Activated CD8-positive, alpha-beta memory T cell treated with anti-CD3 and anti-CD28 coated beads for 48 hours (primary cell): ENCODE measurements at places on chromosomes 4 and X.

DNA sequence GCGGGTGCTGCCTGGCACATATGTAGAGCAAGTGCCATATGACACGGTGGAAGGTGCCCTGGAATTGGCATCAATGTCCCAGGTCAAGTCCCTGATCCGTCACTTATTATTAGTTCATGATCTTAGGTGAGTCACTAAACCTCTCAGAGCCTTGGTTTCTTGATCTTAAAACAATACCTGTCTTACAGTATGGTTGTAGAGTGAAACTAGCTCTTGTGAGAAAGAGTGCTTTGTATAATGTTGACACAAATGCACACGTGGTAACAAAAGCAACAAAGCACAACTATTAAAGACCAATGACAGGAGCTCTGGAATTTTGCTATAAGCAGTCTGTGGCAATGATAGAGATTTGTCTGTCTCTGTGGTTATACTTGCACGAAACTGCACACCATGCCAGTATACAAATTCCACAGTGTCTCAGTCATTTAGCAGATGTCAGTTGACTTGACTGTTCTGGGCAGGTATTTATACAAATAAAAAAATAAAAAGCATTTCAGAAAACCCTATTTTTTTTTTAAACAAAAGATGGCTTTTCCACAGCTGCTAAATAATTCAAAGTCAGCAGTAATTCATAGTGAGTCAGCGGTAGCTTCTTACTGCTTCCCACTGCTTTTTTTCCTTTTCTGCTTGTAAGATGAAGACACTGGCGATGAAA is 19.7 kb upstream of the ACSL1 start:
- no peak for DNase-seq

GRCh38 chr4:102064747-102065442 is 274.4 kb downstream of the BANK1 start:
- DNase-seq: no peak

DNA sequence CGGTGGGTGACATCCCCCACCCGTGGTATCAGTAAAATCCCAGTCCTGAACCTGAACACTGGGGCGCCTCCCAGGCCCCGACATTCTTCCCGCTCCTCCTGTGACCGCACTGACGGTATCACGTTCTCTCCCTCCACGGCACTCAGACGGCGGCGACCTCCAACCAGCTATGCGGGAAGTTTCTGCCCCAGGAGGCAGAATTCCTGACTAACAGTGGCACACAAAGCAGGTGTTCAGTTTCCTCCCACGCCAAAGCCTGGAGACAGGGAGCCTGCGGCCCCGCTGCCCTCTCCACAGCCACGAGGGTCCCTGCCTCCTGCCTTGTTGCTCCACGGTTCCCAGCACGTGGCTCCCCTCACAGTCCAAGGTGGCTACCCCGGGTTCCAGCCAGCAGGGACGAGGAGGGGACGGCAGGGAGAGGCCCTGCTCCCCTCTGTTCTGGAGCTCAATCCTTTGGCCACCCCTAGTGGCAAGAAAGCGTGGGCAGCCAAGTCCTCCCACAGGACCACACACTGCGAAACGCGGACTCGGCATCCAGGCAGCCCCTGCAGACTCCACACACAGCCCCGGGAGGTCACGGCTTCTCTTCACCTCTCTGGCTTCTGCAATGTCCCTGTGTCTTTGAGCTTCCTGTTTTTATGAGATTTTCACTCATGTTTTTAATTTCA is 15.2 kb downstream of the CTBP1 start:
- DNase-seq: no peak

GRCh38 chr4:152575533-152575932 is 39.6 kb upstream of the FBXW7 start:
- DNase-seq: no peak

- DNase-seq: no peak
These were observed 29.7 kb downstream of the EREG start for GRCh38 chr4:74394476-74395136.

GRCh38 chrX:110987292-110987691 is 108.7 kb upstream of the PAK3 start:
- no peak for DNase-seq

- no peak for DNase-seq
These were observed 5.8 kb upstream of the SRD5A3 start for GRCh38 chr4:55340266-55340665.

DNA sequence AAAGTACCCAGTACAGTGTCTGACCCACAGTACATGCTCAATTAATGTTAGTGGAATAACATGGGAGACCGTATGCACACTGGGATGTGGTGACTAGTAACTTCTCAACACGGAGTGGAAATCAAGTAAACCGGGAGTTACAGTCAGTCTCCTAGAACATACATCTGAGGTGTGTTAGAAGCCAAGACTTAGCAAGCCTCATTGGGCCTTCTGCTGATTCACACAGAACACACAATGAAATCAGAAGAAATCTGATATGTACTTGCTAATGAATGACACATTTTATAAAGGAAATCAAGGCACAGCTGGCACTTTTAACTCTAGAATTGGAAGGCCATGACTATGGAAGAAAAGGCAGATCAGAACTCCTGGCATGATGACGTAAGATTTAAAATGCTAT is 13.0 kb downstream of the TRAPPC2 start:
- DNase-seq: no peak

DNA sequence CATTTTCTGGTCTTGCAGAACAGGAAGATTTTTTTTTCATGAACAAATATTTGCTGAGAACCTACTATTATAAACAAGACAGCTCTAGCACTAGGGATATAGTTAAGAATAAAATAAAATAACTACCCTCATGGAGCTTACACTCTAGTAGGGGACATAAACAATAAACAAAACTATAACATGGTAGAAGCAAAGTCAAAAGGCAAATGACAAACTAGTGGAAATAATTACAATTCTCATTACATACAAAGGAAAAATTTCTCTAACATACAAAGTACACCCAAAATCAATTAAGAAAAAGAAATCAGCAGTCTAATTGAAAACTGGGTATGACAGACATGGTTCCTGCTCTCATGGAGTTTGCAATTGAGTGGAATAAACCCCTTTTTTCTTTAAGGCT is 32.0 kb downstream of the VSIG4 start:
- DNase-seq: no peak

- no peak for DNase-seq
These were observed 1.1 kb downstream of the FBXL5 start for GRCh38 chr4:15653864-15654592.
